ENCODE measurements at places on chromosomes 13 and 19. TPM values are rescaled to one million over a fixed set of nuclear protein-coding genes. Genes with fewer than 3 reads are reported as not detected.

DNA sequence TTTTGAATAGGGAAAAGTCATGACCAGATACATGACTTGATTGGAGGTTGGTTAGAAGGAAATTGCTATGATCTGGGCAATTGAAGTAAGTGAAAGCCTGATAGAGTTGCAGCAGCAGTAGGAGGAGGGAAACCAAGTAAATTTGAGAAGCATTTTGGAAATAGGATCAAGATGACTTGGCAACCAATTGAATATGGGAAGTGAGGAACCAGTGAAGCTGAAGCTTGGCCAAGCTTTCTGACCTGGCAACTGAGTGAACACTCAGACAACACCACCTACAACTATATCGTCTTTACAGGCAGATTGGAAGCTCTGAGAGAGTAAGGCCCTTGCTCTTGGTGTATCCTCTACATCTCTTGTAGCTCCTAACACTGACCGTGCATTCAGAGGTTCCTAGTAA is 16.2 kb upstream of the KATNAL1 start:
- DNase-seq = no peak
- H3K4me3 ChIP-seq = no peak overlapping the region
- H3K36me3 ChIP-seq = no peaks in the 10 kb centered on the region
- peaks cover 15% of the 10 kb centered on the region for H3K4me1 ChIP-seq

Gene CDX2
- total RNA-seq = not detected

DNA sequence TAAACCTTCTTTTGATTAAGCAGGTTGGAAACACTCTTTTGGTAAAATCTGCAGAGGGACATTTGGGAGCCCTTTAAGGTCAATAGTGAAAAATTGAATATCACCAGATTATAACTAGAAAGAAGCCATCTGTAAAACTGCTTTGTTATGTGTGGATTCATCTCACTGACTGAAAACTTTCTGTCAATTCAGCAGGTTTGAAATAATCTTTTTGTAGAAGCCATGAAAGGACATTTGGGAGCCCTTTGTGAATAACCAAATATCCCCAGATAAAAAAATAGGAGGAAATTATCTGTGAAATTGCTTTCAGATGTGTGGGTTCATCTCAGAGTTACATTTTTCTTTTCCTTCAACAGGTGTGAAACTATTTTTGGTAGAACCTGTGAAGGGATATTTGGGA is 1690.7 kb downstream of the UQCRFS1 start:
- H3K36me3 ChIP-seq = no peaks in the 10 kb centered on the region
- no peaks in the 10 kb centered on the region for H3K27me3 ChIP-seq
- H3K4me1 ChIP-seq = no peaks in the 10 kb centered on the region
- no peak overlapping the region for H3K4me3 ChIP-seq
- H3K27ac ChIP-seq = no peak overlapping the region

GRCh38 chr13:38648912-38649311 is 38.0 kb upstream of the FREM2 start:
- no peak for DNase-seq
- H3K4me3 ChIP-seq = no peak overlapping the region
- no peak overlapping the region for H3K27ac ChIP-seq
- no peaks in the 10 kb centered on the region for H3K27me3 ChIP-seq
- H3K4me1 ChIP-seq = no peaks in the 10 kb centered on the region

- no peak overlapping the region for H3K4me3 ChIP-seq
- H3K27ac ChIP-seq = peak overlapping the region; percentile 78
- peaks cover 14% of the 10 kb centered on the region for H3K36me3 ChIP-seq
- no peak for DNase-seq
- peaks cover 88% of the 10 kb centered on the region for H3K4me1 ChIP-seq
These were observed 13.3 kb downstream of the COL4A1 start for GRCh38 chr13:110293649-110294048.

GRCh38 chr13:99905814-99906213 is 65.8 kb downstream of the ZIC5 start:
- DNase-seq = no peak
- H3K27ac ChIP-seq = no peak overlapping the region
- H3K4me3 ChIP-seq = no peak overlapping the region
- H3K4me1 ChIP-seq = no peaks in the 10 kb centered on the region

GRCh38 chr13:39102981-39103490 is 64.8 kb downstream of the NHLRC3 start:
- DNase-seq = no peak
- H3K27me3 ChIP-seq = no peaks in the 10 kb centered on the region
- H3K36me3 ChIP-seq = no peaks in the 10 kb centered on the region
- H3K4me1 ChIP-seq = no peaks in the 10 kb centered on the region
- H3K27ac ChIP-seq = no peak overlapping the region

DNA sequence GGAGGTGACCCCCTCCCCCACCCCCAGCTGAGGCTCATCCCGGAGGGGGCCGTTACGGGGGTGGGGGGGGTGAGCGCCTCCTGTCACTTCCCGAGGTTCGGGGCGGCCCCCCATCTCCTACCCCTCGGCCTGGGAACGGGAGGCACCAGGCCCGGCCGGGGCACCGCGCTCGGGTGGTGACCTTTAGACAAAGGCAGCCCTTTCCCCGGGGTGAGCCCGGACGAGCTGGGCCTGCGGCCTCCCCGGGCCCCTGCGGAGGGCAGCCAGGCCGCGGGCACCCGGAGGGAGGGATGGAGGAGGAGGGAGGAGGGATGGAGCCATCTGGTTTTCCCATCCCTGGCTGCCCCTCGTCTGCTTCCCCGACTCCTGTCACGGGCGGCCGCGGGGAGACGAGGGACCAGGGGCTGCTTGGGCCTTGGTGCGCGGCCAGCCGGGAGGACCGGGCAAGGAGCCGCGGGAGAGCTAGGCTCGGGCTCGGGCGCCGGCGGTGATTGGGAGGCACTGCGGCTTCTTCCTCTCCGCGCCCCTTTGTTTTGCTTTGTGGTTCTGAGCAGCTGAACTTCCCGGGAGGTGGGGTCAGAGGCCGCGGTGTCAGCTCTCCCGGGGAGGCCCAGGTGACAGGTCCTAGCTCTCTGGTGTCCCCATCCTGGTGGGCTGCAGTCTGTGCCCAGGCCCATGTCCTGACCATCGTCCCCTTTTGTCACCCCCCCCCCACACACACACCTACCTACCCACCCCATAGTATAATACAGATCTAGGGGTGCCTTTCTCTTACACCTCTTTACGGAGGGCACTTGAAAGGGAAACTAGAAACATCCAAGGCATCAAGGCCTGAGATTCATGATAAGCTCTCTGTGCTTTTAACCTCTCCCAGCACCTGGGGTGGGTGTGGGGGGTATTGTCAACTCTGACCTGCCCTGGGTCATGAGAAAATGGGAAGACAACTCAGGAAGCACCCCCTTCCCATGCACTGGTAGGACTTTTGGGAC is 1.3 kb downstream of the BICRA start:
- H3K36me3 ChIP-seq = peaks cover 8% of the 10 kb centered on the region
- H3K4me1 ChIP-seq = peaks cover 73% of the 10 kb centered on the region
- H3K4me3 ChIP-seq = peak overlapping the region; percentile 100

- no peak for DNase-seq
- H3K36me3 ChIP-seq = no peaks in the 10 kb centered on the region
- no peak overlapping the region for H3K27ac ChIP-seq
- no peak overlapping the region for H3K4me3 ChIP-seq
- H3K4me1 ChIP-seq = no peaks in the 10 kb centered on the region
- no peaks in the 10 kb centered on the region for H3K27me3 ChIP-seq
These were observed 409.3 kb downstream of the DIAPH3 start for GRCh38 chr13:59754411-59754810.

- H3K36me3 ChIP-seq = no peaks in the 10 kb centered on the region
- DNase-seq = no peak
- no peak overlapping the region for H3K27ac ChIP-seq
- H3K27me3 ChIP-seq = peaks cover 43% of the 10 kb centered on the region
- H3K4me3 ChIP-seq = no peak overlapping the region
- peaks cover 4% of the 10 kb centered on the region for H3K4me1 ChIP-seq
These were observed 14.0 kb upstream of the MYADM start for GRCh38 chr19:53853707-53854106.

DNA sequence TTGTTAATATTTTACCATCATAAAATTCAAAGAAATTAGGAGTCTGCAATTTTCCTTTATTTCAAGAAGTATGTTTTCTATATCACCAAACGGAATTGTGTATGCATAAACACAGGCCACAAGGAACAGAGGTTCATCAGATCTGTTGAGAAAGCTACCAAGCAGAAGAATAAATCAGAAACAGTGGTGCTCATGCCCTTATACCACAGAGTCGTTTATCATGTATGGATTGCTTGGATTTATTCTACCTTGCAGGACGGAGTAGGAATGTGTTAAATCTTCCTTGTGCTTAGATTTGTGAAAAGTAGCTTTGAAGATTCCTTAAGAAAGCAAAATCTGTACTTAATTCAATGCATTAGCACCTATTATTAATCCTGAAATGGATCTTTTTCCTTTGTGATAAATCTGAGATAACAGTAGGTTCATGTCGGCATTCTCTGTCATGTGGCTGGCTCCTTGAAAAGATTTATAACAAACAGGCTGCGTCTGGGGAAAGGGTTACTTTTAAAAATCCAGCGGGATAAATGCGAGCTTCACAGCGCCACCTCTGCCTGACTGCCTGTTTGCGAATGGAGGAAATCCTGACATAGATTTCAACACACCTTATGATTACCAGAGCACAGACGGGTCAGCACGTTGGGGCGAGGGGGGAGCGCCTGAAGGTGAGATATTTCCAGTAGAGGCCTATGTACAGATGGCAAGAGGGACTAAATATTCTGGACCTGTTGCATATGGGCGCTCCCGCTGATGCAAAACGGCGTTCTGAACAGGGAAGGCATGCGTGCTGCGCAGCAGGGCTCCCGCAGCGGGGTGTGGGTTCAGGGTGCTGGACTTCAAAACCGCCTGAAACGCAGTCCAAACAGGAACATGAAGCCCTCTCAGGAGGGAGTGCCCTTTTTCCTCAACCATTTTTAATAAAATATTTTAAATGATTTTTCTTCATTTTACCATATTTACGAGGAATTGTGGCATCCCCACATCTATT is 445.5 kb upstream of the SGCG start:
- H3K4me1 ChIP-seq = no peaks in the 10 kb centered on the region
- peaks cover 7% of the 10 kb centered on the region for H3K27me3 ChIP-seq
- no peak for DNase-seq
- H3K27ac ChIP-seq = no peak overlapping the region
- no peaks in the 10 kb centered on the region for H3K36me3 ChIP-seq

DNA sequence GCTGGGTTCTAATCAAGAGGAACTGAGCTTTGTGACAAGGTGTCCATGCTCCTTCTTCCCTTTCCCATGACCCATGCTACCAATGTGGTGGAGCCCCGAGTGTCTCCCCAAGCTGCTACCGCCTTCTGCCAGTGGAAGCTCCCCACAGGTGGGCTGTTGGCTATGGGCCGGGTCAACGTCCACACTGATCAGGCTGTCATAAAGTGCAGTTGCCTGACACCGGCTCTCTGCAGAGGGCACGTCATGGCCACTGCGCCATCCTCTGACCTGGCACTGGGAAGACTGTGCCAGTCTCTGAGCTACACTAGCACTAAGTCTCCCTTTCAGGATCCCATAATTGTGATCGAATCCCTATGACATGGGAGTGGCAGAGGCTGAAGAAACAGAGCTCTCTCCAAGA is 192.3 kb downstream of the USP12 start:
- DNase-seq = no peak
- no peak overlapping the region for H3K27ac ChIP-seq

Gene GNA15
- total RNA-seq = 1.2 TPM

Gene C5AR2
- total RNA-seq = 0.38 TPM

Gene TRIM13
- 22.1 TPM for total RNA-seq

DNA sequence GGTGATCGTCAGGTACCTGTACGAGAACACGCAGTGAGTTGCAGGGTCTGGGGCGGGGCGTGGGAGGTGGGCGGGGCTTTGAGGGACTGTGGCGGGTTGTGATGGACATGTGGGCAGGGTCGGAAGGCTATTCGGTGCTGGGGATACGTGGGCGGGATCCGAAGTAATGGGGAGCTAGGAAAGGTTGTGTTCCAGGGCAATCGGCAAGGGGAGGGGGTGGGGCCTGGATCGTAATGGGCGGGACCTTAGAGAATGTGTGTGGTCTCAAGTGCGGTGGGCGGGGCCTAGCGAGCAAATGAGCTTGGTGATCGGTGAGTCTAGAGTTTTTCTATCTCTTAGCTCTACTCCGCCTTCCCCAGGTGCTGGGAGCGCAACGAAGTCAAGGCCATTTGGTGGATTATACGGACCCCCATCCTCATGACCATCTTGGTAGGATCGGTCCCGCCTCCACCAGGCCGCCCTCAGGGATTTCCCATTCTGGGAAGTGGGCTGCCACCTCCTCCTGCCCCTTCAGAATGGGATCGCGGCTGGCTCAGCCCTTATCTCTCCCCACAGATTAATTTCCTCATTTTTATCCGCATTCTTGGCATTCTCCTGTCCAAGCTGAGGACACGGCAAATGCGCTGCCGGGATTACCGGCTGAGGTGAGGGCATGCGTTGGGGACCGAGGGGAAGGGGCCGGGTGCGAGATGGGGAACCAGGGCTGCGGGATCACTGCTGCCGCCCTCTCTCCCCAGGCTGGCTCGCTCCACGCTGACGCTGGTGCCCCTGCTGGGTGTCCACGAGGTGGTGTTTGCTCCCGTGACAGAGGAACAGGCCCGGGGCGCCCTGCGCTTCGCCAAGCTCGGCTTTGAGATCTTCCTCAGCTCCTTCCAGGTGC is 9.6 kb downstream of the GIPR start:
- H3K27ac ChIP-seq = no peak overlapping the region
- peak; percentile 53 for DNase-seq
- peaks cover 60% of the 10 kb centered on the region for H3K27me3 ChIP-seq
- peaks cover 29% of the 10 kb centered on the region for H3K4me1 ChIP-seq
- H3K36me3 ChIP-seq = no peaks in the 10 kb centered on the region

GRCh38 chr13:45205124-45205523 is 4.3 kb upstream of the KCTD4 start:
- H3K36me3 ChIP-seq = peaks cover 9% of the 10 kb centered on the region
- H3K4me1 ChIP-seq = peaks cover 33% of the 10 kb centered on the region
- peak overlapping the region; percentile 42 for H3K27ac ChIP-seq
- DNase-seq = no peak
- H3K4me3 ChIP-seq = no peak overlapping the region

GRCh38 chr13:33817513-33817900 is 442 bp upstream of the RFC3 start:
- H3K4me1 ChIP-seq = peaks cover 18% of the 10 kb centered on the region
- no peak for DNase-seq
- peak overlapping the region; percentile 72 for H3K27ac ChIP-seq
- H3K4me3 ChIP-seq = peak overlapping the region; percentile 75
- H3K27me3 ChIP-seq = no peaks in the 10 kb centered on the region

Gene BLVRB
- total RNA-seq = 91.3 TPM

Gene TUBB4A
- total RNA-seq = 3.3 TPM

Gene ZNF560
- total RNA-seq = 0.16 TPM

GRCh38 chr13:39527961-39528660 is 74.9 kb downstream of the LHFPL6 start:
- H3K27me3 ChIP-seq = no peaks in the 10 kb centered on the region
- H3K4me1 ChIP-seq = peaks cover 85% of the 10 kb centered on the region
- H3K4me3 ChIP-seq = no peak overlapping the region
- no peak for DNase-seq
- peak overlapping the region; percentile 37 for H3K27ac ChIP-seq
